Stimulated activated CD8-positive, alpha-beta memory T cell treated with anti-CD3 and anti-CD28 coated beads, Interleukin-7, amount 100 ng/mL, for 48 hours (primary cell): ENCODE measurements at places on chromosomes 4 and X.

GRCh38 chr4:120078216-120078615, 11.6 kb upstream of the MAD2L1 start:
- no peak for DNase-seq

- no peak for DNase-seq
Observed at GRCh38 chr4:70734168-70734954, 12.6 kb downstream of the RUFY3 start.

DNA sequence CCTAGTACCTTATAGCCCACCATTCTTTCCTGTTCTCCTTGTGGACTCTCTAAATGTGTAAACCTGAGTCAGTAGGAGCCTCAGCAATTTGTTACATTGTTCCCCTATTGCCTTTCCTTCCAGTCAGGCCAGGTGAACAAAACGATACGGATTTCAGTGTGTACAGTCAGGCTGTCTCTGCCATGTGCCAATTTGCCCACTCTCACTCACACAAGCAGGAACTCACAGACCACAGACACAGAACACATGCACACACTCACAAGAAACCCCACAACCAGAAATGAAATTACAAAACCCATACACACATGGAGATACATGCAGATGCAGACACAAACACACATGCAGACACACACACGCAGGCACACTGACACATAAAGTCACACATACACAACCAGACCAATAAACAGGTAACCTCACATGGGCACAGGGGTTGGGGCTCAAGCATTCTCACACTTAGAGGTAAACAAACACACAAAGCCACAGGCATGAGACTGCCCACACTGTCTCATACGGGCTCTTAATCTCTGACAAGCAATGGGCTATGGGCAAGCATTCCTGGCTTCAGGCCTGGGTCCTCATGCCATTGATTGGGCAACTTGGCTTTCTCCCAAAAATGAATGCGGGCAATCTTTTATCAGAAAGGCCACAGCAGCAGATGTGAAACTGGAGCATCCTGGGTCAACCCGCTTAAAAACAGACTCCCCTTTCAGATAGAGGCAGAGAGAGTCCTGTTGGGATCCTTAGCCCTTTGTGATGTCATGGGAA, 68.7 kb downstream of the NBDY start:
- DNase-seq: no peak

GRCh38 chr4:11529625-11530201, 101.0 kb upstream of the HS3ST1 start:
- DNase-seq: no peak

DNA sequence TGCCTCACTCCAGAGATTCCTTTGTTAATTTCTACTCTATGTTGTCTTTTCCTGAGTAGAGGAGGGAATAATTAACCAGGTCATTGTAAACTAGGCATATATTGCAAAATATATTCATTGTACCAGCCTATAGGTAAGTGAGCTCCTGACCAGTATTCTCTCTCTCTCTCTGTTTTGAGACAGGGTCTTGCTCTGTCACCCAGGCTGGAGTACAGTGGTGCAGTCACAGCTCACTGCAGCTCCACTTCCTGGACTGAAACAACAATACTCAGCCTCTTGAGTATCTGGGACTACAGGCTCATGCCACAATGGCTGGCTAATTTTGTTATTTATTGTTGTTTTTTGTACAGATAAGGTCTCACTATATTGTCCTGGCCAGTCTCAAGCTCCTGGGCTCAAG, 198.3 kb downstream of the ARAP2 start:
- DNase-seq: no peak

- DNase-seq: no peak
Observed at GRCh38 chr4:73648478-73648877, 28.2 kb upstream of the RASSF6 start.

GRCh38 chr4:166277853-166278252, 404.8 kb downstream of the TLL1 start:
- no peak for DNase-seq
